ENCODE measurements at places on chromosomes 12 and 14.

- no peak for DNase-seq
These were observed 134.3 kb upstream of the DCN start for GRCh38 chr12:91316907-91317269.

DNA sequence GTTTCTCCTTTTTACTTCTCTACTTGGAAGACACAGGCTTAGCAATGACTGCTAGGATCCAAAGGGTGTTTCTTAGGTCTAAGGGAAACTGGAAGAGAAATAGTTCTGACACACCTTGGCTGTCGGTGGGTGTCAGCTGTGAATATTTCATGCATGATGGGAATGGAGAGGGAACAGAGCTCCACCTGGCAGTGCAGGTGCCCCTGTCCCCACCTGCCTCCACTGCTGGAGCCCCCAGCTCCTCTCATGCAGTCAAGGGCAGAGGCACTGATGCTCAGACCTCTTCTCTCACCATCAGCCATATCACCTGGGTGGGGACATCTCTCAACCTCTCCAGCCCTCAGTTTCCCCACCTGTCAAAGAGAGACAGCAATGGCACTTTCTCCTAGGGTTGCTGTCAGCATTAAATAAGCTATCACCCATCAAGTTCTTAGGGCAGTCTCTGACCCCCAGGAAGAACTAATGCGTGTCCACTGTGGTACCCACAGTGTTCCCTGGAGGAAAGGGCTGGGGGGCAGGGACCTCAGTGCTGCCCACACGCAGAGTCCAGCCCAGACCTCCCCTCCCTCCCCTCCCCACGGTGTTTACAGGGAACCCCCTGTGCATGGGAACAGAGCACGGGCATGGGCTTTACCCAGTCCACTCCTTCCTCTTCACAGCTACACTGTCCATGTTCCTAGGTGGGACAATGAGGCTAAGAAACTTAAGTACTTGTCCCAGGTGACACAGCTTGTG, 69.1 kb downstream of the C14orf132 start:
- DNase-seq = no peak

- no peak for DNase-seq
These were observed 34.5 kb downstream of the EFCAB11 start for GRCh38 chr14:89920056-89920455.

DNA sequence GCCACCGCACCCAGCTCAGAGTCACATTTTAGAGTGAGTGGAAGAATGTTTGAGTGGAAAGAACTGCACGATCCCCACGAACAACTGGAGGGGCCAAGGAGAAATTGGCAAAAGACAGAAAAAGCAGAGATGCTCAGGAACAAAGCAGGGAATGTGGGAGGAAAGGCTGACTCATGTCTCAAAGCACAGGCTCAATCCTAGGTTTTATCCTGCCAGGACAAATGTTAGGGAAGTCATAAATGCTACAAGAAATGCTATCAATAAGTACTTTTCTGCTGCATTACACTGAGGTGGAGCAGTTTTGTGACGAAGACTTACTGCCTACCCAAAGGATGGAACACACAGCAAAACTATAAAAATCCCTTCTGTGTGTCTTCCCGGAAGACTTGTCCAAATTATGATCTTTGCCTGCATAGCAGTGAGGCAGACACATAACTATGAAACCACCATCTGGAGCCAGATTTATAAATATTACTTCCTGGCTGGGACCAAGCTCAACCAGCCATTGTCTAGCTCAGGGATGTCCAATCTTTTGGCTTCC, 26.7 kb downstream of the NIN start:
- no peak for DNase-seq

DNA sequence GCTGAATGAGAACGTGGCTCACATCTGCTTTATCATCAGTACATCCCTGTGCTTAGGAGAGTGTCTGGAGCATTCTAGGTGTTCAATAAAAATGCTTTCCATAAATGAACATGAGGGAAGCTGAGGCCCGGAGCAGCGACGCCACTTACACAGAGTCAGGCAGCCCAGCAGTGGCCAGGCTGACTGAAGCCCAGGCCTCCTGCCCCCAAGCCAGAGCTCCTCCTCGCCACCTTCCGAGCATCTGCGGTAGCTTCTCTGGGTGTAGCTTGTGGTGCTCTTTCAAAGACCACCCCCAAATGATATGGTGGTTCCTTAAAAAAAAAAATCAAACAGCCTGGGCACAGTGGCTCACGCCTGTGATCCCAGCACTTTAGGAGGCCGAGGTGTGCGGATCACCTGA, 88.8 kb downstream of the FBXL14 start:
- no peak for DNase-seq
